ENCODE measurements at places on chromosomes 16 and 17.
A peak's percentile ranks its signal among the peaks of the same experiment; 100 is the strongest.

DNA sequence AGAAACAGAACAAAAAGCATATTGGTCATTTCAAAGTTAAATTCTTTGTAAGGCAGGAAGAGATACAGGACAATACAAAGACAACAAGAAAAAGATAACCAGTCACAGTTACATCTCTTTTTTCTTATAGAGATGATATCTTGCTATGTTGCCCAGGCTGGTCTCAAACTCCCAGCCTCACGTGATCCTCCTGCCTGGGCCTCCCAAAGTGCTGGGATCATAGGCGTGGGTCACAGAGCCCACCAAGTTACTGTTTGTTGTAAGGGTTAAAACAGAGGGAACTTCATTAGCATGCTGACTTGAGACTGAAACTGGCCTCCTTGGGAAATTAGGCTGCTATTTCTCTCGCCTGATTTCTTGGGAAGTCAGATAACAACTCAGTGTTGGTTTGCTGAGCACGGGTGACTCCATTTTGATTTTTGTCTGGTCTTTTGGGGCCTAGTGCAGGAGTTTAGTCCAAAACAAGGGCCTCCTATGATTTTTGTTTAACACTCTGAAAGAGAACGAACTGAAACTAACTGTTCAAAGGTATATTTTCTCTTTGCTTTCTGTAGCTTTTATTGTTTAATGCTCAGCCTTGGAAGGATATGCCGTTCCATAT, 31.5 kb upstream of the SEC14L1 start:
- DNase-seq, result no peak

GRCh38 chr17:10698096-10698818, 863 bp downstream of the ADPRM start:
- peak; percentile 23 for DNase-seq

DNA sequence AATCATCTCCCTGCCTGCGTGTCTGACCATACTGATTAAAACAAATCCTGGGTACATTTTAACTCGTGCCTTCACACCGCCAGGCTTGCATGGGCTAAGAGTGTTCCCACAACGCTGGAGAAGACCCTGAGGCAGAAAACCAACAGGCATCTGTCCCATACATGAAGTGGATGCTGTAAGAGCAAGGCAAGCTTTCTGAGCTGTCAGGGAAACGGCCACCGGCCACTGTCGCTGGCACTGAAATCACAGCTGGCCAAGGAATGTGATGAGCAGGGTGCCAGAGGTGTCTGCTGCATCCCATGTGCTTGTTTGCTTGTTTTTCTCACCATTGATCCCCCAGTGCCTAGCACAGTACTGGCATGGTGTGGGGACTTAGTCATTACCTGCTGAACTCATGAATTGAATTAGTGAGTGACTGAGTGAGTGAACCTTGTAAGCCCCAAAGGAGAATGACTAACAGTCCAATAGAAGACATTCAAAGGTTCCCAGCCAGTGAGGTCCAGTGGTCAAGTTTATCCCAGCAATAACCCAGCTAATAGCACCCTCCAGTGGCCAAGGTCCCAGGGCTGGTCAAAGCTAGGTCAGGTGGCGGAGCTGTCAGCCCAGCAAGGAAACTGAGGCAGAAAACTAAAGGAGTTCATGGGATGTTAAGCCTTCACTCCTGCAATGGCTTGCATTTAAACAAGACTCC, 92.7 kb upstream of the CDH5 start:
- DNase-seq, result no peak

DNA sequence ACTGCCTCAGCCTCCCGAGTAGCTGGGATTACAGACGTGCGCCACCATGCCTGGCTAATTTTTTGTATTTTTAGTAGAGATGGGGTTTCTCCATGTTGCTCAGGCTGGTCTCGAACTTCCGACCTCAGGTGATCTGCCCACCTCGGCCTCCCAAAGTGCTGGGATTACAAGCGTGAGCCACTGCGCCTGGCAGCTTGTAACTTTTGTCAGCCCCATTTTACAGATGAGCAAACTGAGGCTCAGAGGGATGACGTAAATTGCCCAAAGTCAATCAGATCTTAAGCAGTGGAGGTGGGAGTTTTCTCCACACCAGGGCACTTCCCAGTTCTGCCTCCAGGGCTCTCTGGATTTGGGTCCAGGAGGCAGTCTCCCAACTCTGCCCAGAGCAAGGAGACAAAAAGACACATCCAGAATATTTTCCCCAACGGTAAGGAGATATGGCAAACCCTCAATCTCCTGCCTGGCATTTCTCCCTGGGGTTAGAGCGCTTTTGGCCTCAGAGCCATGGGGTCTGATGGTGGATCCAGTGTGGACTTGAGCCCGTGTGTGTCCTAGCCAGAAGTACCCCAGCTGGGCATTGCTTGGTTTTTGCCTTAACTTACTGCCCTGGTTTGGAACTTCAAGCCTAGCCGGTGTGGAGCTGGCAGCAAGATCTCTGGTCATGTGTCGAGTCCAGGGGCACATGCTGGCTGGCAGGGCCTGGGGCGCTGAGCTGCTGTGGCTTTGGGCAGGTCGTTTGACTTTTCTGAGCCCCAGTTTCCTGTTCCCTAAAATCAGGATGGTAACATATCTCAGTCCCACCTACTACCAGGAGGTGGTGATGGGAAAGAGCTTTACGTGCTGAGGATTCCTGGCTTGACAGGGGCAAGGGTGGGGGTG, 3.4 kb downstream of the ADAM11 start:
- DNase-seq, result no peak

DNA sequence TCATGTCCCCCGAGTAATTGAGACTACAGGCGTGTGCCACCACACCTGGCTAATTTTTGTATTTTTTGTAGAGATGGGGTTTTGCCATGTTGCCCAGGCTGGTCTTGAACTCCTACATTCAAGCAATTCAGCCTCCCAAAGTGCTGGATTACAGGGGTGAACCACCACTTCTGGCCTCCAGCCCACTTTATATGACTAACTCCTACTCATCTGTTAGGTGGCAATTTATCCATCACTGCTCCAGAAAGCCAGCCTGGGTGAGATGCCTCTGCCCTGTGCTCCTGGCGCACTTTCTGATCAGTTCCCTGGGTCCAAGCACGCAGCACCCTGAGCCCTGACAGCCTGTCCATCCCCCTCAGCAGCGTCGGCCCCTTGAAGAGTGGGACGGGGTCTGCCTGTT, 29.4 kb downstream of the ADAM11 start:
- no peak for DNase-seq

DNA sequence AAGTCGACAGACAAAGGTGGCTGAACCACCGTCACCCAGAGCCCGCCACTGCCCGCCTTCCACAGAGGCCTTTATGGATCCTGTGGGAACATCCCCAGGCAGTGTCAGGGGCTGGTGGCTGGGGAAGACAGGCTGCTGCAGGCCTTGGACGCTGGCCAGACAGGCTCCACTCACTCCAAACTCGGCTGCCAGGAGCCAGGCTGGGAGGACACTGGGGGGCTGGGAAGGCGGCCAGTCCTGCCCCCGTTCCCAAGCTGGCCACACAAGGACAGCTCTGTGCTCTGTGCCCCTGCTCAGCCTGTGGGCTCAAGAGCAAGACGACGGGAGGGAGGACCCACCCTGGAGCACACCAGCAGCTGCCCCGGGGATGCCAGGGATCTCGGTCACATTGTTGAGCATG, 7.6 kb upstream of the LCAT start:
- DNase-seq, result no peak

- no peak for DNase-seq
Measured at GRCh38 chr17:75864448-75864871, 9.3 kb upstream of the WBP2 start.

GRCh38 chr17:74768763-74769114, 7.4 kb downstream of the NAT9 start:
- no peak for DNase-seq

DNA sequence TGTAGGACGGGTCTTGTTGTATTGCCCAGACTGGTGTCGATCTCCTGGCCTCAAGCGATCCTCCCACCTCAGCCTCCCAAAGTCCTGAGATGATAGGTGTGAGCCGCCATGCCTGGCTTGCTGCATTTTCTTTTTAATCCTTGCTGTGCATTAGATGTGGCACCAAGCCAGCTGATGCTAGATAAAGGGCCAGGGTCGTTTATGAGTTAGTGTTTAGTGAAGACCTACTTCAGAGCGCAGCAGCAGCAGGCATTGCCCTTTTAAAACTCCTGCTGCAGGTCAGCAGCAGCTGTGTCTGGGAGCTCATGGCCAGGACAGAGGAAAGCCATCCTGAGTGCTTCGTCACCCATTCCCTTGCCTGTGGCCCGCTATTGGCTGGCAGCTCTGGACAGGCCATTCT, 237.3 kb downstream of the CCDC182 start:
- DNase-seq, result no peak

- no peak for DNase-seq
Measured at GRCh38 chr16:19437280-19437679, 19.6 kb downstream of the TMC5 start.

DNA sequence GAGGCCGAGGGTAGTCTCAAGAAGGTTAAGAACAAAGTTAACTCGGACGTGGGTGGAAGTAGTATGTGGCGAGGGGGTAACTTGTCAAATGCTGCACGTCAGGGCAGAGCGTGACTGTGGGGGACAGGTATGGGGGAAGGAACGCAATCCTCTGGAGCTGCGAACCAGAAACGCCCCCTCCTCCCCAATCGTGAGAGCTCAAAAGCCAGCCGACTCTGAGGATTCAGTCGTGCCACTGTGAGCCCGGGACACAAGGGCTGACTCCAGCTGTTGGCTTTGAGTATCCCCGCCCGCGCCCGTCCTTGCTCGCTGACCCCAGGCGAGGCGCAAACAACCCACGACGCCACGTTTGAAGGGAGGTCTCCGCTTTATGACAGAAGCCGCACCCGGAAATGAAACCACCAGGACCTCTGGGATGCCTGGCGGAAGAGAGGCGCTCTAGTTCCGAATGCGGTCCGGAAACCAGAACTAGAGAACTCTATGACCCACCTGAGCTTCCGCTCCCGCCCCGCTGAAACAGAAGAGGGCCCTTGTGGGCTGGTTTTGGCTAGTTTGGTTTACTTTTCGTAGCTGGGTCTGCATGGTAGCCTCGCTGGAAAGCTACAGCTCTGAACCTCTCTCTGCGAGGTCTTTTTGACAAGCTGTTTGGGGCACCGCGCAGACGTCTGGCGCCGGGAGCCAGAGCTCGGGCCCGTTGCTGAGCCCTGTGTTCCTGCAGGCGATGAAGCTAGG, at the start of gene PEX12:
Gene PEX12 (minus strand): TSS at position 375 of the 732 bp plus-strand sequence. CDS start 550 bp downstream, outside the sequence.
- DNase-seq, result peak; percentile 86

GRCh38 chr16:19705843-19706242, 12.2 kb downstream of the KNOP1 start:
- no peak for DNase-seq

- DNase-seq, result no peak
Measured at GRCh38 chr17:42361781-42362186, 26.5 kb downstream of the STAT3 start.

- no peak for DNase-seq
Measured at GRCh38 chr16:965036-965395, 5.8 kb downstream of the LMF1 start.

DNA sequence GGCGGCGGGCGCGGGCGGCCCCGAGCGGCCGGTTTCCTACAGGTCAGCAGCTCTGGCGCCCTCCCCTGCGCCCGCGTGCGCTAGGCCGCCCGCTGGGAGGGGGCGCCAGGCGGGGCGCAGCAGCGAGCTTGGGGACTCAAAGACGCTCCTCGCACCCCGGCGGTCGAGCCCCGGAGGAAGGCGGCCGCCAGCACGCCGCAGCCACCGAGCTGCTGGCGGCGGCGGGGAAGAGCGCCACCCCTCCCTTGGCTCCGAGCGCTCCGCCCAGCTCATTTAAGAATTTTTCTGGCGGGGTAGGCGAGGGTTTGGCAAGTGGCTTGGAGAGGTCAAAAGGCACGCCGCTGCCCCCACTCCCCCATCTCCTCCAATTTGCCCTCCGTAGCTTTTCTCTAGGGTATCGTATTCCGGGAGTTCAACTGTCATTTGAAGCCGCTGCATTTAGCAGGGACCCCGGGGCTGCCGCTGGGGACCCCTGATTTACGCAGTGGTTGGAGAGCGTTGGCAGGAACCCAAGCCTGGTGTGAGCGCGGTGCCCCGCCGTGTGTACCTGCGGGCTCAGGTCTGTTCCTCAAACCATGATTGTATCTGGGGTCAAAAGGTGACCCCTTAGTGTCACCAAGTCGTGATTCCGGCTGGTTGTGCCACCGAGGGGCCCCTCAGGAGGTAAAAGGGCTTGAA, 59.5 kb upstream of the GSE1 start:
- DNase-seq, result peak; percentile 66

DNA sequence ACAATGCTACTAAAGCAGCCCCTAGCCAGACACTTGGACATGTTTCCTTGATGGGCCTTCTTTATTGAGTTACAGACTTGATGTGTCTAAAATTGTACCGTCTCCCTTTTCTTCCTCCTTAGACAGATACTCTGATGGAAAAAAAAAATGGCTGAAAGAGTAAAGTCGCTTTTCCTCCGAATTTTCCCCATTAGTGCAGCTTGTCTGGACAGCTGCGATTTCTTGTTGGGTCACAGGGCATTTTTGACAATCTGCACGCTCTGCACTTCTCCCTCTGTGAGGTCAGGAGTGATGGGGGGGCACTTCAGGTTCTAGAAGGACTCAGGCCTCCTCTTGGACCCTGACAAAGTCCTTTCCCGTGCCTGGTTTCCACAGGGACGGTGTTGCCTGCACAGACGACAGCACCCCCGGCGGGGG, 968 bp upstream of the PRKAR1A start:
- DNase-seq, result no peak

GRCh38 chr16:2858245-2859025, 465 bp upstream of the PRSS22 start:
- no peak for DNase-seq

DNA sequence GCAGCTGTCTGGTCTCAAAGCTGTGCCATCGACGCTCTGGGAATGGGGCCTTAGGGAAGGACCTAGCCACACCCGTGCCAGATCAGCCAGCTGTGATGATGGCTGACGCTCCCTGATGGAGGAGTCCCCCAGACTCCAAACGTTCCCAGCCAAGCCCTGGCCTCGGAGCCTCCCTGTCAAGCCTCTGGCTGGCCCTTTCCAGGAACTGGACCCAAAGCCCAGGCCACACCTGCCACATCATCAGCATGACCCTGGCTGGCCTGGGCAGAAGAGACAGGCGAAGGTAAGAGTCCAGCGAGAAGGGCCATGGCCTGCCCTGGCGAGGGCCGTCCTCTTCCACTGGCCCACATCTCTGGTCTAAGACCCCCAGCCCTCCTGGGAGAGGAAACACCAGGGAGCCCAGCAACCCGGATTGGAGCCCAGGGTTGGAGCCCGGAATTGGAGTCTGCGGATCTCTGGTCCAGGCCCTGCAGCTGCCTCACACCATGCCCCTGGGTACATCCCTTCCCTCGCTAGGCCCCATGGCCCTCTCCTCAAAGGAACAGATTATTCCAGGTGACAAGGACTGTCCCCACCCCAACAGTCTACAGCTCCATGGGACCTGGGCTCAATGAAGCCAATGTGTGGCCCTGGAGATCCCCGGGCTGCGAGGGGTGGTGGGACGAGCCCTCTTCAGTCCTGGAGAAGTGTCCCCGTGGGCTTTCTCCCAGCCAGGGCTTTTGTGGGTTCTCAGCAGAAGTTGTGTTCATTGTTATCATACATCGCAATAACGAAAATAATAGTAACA, 105.1 kb upstream of the TNRC6C start:
- DNase-seq, result no peak

DNA sequence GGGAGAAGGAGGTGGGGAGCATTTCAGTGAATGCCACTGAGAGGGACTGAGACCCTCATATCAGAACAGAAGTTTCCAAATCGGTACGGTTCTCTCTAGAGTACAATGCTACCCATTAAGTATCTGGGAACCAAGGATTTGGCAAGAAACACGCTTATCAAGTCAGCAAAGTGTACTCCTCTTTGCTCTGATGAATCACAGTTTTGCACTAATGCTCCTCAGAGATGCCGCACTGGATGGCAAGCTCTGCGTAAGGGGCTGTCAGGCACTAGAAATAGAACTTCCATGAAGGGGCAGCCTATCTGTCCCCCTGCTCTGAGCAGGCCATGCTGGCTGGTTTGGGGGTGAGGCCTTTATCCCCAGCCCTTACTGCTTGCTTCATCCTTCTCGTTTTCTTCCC, 4.8 kb upstream of the ABCC12 start:
- DNase-seq, result no peak

All from hematopoietic multipotent progenitor cell treated with erythropoietin and hydrocortisone succinate and interleukin-3 and kit ligand, for 15 days (in vitro differentiated cells).